Fibroblast of pulmonary artery (primary cell): ENCODE measurements at places on chromosomes 5 and 9.
A peak's percentile ranks its signal among the peaks of the same experiment; 100 is the strongest.

- DNase-seq, result no peak
Measured at GRCh38 chr5:41406424-41406823, 104.0 kb downstream of the PLCXD3 start.

DNA sequence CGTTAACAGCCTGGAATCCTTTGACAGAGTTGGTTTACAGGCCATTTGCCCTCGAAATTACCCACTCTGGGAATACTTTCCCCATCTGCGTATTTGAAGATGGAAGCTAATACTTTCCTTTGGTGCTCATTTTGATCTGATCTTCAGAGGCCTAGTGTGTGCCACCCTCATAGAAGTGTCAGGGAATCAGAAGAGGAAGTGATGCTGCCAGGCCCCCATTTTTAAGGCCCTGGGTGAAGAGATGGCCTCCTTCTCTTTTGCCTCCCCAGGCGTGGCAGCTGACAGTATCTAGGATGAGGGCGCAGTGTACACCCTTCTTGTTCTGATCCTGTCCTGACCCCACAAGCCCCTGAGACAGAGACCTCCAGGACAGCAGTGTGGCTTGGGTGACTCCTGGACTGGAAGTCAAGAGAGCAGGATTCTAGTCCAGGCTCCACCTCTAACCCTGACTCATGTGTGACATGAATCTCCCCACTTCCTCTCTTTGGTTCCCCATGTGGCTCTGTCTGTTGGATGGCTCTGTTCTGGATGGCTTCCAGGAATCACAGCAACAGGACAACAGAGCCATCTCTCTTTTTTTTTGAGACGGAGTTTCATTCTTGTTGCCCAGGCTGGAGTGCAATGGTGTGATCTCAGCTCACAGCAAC lies 27.8 kb downstream of the CSF1R start:
- DNase-seq, result peak; percentile 53

DNA sequence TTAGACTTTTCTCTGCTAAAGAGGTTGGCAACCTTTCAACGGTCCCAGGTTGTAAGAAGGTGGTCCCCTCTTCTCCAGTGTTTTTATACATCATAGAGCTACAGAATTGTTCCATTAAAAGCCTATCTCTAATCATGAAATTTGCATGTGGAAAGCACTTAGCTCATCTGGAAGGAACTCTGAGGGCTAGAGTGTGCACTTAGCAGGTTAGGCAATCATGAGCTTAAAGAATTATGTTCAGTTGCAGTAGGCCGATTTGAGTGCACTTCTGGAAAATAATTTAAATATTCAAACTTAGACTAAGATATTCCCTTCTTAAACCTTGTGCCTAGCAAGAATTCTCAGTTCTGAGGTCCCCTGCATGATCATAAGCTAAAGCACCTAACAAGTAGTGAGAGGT lies 468.7 kb downstream of the SPATA31D1 start:
- no peak for DNase-seq

GRCh38 chr5:125160787-125161502 lies 414.5 kb upstream of the ZNF608 start:
- DNase-seq, result no peak

GRCh38 chr9:1267141-1267570 lies 217.0 kb downstream of the DMRT2 start:
- no peak for DNase-seq

- peak; percentile 87 for DNase-seq
Measured at GRCh38 chr9:130128733-130129431, 43.3 kb upstream of the NCS1 start.

GRCh38 chr5:73152411-73153388 lies 20.3 kb upstream of the TMEM174 start:
- DNase-seq, result no peak

DNA sequence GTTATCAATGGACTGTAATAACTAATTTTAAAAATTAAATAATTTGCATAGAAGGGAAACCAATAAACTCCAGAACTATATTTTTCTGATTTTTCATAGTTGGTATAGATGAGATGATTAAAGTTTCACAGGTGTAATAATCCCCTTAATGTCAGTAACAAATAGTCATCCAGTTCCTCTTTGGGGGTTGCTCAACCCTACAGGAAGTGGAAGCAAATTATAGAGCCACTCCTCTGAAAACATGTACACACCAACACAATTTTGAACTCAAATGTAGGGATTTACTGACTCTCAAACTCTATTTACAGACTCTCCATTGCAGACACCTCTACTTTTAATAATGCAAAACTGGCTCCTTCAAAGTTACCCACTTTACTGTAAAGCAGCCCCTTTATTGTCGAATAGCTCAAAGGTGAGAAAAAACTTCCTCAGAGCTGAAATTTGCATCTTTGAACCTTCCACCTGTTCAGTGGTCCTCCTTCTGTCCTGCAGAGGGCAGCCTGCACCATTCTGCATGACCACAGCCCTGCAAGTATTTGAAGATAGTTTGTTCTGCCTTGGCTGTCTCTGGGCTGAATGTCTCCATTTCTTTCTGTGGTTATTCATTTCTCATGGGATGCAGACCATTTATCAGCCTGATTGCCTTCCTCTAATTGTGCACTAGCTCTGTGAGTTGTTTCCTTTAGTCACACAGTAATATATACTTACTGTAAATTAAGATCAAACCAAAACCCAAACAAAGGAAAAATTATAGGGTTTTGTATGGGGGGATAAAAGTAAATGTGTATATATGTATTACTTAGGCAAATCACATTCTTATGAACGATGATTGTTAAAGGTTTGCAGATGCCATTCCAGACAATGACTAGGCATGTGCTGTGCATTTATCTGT lies 383.2 kb upstream of the SGCD start:
- peak; percentile 44 for DNase-seq

- peak; percentile 45 for DNase-seq
Measured at GRCh38 chr9:2336055-2336454, 285.5 kb upstream of the VLDLR start.
